Kasumi-1 (cell line): ENCODE measurements at places on chromosomes 3 and 15.
A peak's percentile ranks its signal among the peaks of the same experiment; 100 is the strongest.

DNA sequence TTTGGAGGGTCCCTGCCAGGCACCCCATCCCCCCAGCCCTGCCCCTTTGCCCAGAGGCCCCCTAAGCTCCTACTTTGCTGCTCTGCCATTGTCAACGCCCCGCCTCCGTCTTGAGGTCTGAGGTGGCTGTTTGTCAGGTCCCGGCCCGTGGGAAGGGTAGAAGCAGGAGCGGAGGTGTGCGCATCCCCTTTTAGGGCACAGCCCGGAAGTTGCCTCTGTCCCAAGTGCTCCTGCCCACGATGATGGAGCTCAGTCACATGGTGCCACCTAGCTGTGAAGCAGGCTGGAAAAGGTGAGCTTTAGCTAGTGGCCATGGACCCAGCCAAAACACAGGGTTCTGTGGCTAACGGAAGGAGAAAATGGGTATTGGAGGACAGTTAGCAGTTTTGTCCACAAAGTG is 28.5 kb upstream of the LCTL start:
- no peak for DNase-seq

- DNase-seq, result no peak
Measured at GRCh38 chr3:94875149-94875548, 812.3 kb downstream of the NSUN3 start.

DNA sequence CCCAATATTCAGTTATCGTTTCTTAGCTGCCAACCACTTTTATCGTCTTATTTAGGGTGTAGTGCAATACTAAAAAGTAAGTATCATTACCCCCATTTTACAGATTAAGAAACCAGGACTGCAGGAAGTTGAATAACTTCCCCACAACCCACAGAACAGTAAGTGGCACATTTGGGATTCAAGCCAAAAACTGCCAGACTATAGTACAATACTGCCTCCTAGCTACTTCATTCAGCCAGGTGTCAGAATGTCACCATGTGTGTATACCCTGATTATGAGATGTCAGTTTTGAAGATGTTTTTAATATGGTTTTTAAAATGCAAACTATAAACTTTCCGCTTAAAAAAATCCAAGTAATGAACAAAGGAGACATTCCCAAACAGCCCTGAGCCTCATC is 74.2 kb upstream of the PROK2 start:
- peak; percentile 75 for DNase-seq

- no peak for DNase-seq
Measured at GRCh38 chr15:31329640-31330010, 3.0 kb downstream of the KLF13 start.

DNA sequence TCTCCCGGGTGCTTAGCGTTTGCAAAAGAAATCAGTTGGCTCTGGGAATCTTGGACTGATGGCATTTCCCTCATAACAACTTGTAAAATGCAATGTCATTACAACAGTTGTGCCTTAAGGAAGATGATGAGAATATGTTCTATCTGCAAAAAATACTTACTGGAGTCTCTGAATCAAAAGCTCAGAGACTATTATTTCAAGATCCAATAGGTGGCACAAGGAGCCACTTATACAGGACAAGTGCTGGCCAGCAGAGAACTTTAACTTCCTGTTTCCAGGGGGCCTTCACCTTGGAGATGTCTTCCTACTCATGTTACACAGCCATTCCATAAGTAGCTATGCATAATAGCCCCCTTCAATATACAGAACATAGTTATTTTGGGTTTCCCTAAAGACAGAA is 8.9 kb upstream of the RPS27L start:
- DNase-seq, result peak; percentile 40

DNA sequence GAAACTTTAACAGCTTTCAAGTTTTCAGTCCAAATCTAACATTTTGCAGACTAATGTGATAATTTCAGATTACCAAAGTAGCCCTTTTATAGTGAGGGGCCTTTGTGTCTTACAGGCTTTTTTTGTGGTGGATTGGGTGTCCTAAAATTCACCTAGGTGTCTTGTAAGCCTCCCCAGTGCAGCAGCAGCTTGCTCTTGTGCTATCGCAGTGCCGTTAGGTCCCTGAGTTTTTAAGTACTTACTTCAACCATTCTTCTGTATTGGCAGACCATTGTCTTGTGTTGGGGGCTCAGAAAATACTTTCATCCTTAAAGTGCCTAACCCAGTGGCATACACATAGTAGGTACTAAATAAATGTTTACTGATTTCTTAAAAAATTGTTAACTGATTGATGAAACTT is 2.1 kb downstream of the PDE8A start:
- no peak for DNase-seq

- DNase-seq, result no peak
Measured at GRCh38 chr15:62928242-62928999, 114.1 kb upstream of the TPM1 start.

GRCh38 chr3:140466535-140466934 is 211.3 kb upstream of the TRIM42 start:
- no peak for DNase-seq

- DNase-seq, result no peak
Measured at GRCh38 chr3:188037965-188038581, 115.9 kb upstream of the LPP start.

DNA sequence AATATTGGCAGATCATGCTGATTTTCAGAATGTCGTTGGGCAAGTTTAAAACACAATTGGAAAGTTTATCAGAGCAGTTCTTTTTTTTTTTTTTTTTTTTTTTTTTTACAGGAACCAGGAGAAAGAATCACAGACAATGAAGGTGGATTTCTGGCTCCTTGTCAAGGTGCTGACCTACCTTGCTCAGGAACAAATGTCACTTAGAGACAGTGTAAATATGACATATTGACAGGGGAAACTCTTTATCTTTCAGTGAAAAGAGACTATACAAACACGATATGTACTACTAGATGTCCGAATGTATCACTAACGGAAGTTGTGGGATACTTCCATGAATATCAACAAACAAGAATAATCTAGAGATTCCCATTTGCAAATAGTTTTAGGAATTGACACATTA is 237.3 kb downstream of the FMN1 start:
- no peak for DNase-seq

GRCh38 chr3:57436195-57436761 is 107.9 kb downstream of the DNAH12 start:
- DNase-seq, result no peak

- DNase-seq, result no peak
Measured at GRCh38 chr3:52432691-52433141, 12.2 kb downstream of the SEMA3G start.

DNA sequence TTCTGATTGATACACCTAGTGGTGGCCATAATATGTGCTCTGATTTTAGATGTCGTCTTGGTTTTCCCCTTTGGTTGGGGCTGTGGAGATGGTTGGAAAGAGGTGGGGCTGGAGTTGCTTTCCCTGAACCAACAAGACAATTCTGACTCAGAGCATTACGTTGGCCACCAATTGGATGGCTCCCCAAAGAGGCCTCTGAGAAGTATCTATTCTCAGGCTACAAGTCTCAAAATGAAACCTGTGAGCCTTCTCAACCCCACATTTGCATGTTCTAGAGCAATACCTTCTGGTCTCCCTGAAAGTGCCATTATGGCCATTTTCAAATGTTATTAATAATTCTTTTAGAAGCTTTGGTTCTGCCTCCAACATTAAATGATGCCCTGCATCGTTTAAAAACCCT is 188.4 kb upstream of the WNT5A start:
- DNase-seq, result no peak

DNA sequence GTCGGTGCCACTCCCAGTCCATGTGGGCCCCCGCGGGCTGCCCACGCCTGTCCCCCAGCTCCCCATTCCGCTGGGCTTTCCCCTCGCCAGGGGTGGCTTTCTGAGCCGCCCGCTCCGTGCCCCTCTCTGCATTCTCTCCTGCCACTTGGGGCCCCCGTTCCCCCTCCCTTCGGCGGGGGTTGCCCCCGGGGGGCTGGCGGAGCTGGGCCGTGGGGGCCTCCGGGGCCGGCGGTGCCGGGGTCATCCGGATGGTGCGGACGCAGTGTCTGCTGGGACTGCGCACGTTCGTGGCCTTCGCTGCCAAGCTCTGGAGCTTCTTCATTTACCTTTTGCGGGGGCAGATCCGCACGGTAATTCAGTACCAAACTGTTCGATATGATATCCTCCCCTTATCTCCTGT is 46.5 kb downstream of the GRAMD1C start:
- DNase-seq, result no peak

DNA sequence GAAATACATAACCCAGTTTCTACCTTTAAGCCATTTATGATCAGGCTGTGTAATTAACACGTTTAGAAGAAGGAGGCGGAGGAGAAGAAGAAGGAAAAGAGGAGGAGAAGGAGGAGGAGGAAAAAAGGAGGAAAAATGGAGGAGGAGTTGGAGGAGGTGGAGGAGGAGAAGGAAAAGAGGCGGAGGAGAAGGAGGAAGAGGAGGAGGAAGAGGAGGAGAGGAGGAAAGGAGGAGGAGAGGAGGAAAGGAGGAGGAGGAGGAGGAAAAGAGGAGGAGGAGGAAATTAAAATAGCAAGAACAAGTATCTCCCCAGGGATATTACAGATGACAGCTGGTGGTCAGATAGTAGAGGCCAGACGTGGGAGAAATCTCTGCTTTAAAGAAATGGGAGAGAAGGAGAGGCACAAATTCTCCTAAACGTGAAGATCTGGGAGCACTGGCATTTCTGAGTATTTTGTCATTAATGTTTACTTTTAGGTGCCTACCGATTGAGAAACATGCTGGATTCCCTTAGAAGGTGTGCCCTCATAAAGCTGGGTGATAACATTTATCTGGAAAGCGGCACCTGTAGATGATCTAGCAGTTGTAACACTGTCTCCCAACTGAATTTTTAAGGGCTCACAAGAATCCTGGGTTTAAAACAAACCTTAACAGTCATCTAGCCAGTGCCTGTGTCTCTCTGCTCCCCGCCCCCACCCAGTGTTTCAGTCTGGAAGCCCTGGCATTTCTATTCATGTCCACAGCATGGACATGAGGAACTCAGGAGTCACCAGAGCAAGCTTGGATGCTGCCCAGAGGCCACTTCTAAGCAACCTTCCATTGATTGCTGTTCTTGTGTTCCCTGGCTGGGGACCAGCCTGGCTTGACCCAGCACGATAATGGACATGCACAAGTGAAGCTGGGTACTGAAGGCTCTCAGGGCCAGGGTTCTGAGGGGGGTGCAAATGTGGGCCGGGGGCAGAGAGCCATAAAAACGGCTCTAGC is 75.2 kb downstream of the CHRNA7 start:
- no peak for DNase-seq

- no peak for DNase-seq
Measured at GRCh38 chr15:38017721-38018120, 83.3 kb downstream of the TMCO5A start.

DNA sequence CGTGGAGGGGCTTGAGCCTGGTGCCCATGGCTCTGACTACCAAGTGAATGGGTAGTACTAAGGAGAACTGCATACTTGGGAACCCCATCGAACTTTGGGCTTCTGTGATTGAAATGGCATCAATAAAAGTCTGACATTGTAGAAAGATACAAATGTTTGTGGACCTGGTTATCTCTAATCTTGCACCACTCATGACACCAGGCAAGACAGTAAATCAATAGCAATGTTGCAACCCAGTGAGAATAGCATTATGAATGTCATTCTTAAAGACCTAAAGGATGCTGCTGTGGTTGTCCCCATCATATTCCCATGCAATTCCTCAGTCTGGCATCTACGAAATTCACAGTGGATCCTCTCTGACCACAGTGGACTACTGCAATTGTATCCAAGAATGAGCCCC is 233.6 kb upstream of the LYSMD4 start:
- no peak for DNase-seq

GRCh38 chr3:59772416-59773408 is 722.9 kb upstream of the CFAP20DC start:
- DNase-seq, result peak; percentile 28

DNA sequence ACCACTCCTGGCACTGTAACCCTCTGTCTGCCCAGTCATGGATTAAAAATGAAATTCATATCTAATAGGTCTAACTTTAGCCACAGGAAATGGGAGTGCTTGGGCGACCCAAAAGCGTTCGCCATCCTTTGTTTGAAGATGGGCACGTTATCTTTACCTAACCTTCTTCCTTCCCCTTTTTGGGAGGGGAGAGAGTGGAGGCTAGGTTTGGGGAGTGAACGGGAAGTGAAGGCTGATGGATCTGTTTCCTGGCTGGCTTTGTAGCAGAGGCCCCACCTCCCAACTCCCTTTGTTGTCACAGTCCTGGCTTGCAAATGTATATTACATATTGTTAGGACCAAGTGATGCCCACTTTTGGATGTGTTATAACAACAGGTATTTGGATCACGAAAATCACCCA is 98.1 kb upstream of the ARHGEF3 start:
- peak; percentile 92 for DNase-seq

GRCh38 chr3:49813497-49814174 is at the start of gene UBA7:
Gene UBA7, minus strand, starts transcription at chr3:49813953. Its CDS starts 166 bp downstream, at chr3:49813787.
- peak; percentile 56 for DNase-seq

DNA sequence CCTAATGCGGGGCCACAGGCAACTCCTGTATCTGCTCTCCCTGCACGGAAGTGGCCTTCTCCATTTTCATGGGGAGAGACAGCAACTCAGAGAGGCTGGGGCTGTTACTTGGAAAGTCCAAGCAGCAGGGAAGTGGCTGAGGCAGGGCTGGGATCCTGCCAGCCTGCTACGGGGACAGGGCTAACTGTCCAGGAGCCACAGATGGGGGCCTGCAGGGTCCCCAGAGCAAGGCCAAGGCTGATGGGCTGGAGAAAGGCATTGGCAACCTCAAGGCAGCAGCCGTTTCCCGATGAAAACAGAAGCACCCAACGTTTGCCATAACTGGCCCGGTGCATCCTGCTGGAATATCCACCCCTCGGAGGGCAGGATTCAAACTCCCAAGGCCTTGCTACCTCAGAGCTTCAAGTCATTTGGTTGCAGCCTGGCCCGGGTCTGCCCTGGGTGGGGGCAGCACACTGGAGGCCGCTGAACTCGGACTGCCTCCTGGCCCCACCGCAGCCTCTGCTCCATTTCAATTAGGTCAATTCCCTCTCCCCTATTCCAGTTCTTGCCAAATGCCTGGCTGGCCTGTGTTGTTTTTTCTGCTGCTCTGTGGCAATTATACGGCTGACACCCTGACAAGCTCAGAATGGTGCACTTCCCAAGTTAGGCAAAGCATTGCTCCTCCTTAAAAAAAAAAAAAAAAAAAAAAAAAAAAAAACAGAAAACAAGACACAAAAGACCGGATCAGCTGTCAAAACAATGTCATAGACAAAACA is 143.5 kb downstream of the NUP210 start:
- DNase-seq, result no peak

GRCh38 chr3:72413228-72413627 is 435.0 kb downstream of the SHQ1 start:
- DNase-seq, result no peak

DNA sequence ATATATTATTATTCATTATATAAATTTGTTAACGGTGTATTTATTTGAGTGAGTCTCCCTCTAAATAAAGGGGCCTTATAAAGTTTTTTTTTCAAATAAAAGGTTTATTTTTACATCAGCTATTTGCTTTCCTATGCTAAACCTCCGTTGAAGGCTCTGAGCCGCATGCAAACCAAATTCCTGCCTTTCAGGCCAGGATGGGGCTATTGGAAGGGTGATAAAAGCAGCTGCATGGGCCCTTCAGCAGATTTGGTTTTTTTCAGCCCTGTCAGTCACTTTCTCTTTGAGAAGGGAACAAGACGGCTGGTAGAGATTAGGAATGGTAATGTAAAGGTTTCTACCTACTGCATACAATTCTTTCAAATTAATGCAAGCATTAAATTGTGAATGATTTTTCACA is 244.2 kb downstream of the WNT5A start:
- no peak for DNase-seq

GRCh38 chr15:22903961-22904534 is 65.6 kb downstream of the NIPA2 start:
- no peak for DNase-seq
